ENCODE measurements at places on chromosomes 7 and 10.

- DNase-seq: no peak
Observed at GRCh38 chr7:70795948-70796347, 336.0 kb upstream of the GALNT17 start.

DNA sequence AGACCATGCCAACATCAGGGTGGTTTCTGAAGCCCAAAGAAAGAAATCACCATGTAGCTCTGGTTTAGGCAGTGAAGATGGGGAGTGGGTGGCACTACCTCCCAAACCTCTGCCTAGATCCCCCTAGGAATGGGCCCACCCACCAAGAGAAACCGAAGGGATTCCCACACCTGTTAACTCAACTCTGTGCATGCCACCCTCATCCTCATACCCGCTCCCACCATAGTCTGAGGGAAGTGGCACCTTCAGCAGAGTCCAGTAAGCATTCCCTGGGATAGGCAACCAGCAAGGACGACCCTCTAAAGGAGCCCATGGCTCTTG is 1.7 kb upstream of the PLXNA4 start:
- DNase-seq: no peak

GRCh38 chr7:256461-256940 is 33.5 kb upstream of the FOXL3 start:
- DNase-seq: no peak

GRCh38 chr7:274266-274665 is 15.7 kb upstream of the FOXL3 start:
- DNase-seq: no peak

- no peak for DNase-seq
Observed at GRCh38 chr10:105679781-105680180, 1038.7 kb downstream of the SORCS3 start.

- DNase-seq: no peak
Observed at GRCh38 chr10:120012131-120012400, 119.5 kb downstream of the SEC23IP start.

DNA sequence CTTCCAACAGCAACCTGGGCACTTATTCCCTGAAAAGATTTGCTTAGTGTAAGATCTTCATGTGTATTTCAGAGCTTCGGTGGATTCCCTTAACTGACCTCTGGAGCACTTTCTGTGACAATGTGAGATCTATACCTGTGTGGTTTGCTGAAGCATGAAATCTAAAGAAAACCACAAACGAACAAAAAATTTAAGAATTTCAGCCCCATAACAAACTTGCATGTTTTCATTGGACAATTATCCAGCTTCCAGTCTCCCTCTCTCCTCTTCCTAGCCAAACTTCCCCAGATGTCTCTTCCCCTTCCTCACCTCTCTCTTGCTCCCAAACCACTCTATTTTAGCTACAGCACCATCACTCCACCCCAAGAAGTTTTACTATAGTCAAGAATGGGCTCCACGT is 279.9 kb upstream of the SORCS1 start:
- DNase-seq: no peak

GRCh38 chr7:125074141-125074540 is 144.5 kb upstream of the POT1 start:
- peak; percentile 18 for DNase-seq

GRCh38 chr10:30553018-30553625 is 76.4 kb downstream of the LYZL2 start:
- DNase-seq: no peak

GRCh38 chr7:5613607-5614006 is 167.9 kb downstream of the RNF216 start:
- no peak for DNase-seq

- no peak for DNase-seq
Observed at GRCh38 chr7:102097601-102098161, 189.0 kb upstream of the SH2B2 start.

DNA sequence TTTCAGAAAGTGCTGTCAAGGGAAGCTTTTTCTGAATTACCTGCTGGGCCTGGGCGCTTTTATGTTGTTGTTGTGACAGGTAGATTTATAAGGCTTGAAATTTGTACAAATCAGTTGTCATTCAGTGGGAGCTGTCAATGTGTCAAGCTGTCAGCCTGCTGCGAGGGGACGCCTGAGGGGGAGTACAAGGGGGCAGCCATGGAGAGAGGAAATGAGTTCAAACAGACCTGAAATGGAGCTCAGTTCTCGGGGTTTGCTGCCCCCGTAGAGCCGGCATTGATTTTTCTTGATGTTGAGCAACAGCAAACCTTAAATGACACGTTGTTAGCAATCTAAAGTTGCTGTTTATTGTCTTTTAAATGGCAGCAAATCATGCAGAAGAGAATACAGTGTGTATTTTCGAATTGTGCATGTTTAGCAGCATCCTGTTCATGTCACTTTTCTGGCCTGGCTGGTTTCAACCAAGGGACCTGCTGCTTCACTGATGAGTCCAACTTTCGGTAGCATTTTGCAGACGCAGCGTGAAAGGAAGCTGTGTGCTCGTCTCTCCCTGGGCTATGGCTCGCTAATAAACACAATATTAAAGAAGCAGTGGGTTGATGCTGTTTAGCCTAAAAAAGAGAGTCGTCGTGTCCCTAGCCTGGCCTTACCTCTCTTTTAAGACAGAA is 166.5 kb downstream of the LRMDA start:
- DNase-seq: no peak

GRCh38 chr7:245574-246295 is 44.2 kb upstream of the FOXL3 start:
- no peak for DNase-seq

DNA sequence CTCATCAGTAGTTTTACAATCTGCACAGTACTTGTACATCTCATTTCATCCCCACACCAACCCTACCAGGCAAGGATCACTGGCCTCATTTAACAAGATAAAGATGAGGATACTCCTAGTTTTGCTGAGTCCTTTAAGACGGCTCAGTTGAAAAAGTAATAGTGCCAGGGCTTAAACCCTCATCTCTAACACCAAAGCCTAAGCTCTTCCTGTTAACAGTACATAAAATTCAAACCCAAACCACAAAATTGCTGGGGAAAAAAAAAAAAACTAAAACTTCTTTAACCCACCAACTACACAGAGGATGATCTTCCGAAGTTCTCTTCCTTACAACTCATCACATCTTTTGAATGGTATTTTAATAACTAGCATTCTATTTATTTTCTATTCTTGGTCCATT is 1.3 kb downstream of the SAR1A start:
- no peak for DNase-seq

- no peak for DNase-seq
Observed at GRCh38 chr7:91999631-92000565, 59.2 kb downstream of the AKAP9 start.

DNA sequence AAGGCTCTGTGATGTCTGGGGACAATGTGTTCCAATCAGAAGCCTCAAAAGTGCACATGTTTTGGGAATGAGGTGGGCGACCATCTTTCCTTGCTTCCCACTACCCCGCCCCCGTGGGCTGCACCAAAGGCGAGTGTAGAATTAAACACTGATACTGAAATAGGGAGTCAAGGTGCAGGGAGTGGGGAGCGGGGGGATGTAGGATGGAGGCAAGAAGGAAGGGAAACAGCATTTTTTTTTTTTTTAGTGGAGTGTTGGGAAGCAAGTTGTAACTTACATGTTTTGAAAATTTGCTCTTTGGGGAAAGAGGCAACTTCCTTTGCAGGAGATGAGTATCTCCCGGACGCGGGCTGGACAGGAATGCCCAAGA is 484 bp upstream of the DLX5 start:
- DNase-seq: peak; percentile 96

- no peak for DNase-seq
Observed at GRCh38 chr7:81926-82756, 110.2 kb upstream of the FAM20C start.

Measured in NCI-H1105 treated with DMSO at 0.1 percent for 48 hours (cell line).